ENCODE measurements at places on chromosomes 1 and 21.
A peak's percentile ranks its signal among the peaks of the same experiment; 100 is the strongest.

- no peak for DNase-seq
Observed at GRCh38 chr1:243595527-243596210, 254.4 kb downstream of the AKT3 start.

DNA sequence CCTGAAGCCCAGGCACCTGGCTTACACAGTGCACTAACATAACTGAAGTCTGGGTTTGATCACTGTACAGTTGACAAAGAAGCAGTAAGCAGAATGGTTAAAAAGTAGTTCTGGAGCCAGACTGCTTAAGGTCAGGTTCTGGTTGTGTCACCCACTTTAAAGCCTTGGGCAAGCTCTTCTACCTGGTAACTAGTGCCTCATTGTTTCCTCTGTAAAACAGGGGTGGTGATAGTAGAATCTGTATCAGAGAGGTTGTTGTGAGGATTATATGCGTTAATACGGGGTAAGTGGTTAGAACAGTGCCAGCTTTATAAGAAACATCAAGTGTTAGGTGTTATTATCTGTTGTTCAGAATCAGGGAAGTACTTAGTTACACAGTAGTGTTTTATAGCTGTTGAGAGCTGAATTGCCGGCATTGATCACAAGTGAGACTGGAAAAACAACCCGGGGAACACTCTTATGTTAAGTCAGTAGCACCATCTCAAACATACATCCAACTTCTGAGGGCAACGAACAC lies 3.7 kb downstream of the BACH1 start:
- DNase-seq: no peak

DNA sequence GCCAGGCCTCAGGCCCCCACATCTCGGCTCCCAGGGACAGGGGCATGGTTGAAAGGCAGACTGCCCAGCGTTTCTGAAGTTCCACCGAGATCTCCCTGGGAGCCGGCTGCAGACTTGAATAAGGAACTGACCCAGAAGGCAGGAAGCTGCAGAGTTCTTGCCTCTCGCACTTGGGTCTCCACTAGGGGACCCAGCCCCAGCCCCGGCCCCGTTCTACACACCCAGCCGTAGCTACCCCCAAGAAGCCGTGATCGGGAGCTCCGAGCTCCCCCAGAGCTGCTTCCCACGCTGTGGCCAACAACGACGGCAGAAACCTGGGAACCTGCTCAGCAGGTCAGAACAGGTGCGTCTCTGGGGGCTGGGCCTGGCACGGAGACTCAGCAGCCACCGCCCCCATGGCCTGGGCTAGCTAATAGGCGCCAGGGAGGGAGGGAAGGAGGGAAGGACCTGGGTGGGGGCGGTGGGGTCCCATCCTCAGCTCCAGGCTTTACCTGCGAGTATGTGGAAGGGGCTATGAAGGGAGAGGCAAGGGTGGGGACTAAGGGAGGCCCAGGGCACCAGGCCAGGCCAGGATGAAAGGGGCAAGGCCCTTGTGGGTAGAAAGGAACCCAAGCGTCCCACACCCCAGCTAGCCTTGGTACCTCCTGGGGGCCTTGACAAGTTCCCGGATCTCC lies at the start of gene NECTIN4:
Gene NECTIN4 (minus strand): TSS at position 308 of the 674 bp plus-strand sequence. CDS start 262 bp downstream, at position 46.
- DNase-seq: no peak

- no peak for DNase-seq
Observed at GRCh38 chr1:115218034-115218405, 120.0 kb downstream of the NGF start.

- DNase-seq: no peak
Observed at GRCh38 chr1:214808845-214809460, 206.0 kb downstream of the CENPF start.

DNA sequence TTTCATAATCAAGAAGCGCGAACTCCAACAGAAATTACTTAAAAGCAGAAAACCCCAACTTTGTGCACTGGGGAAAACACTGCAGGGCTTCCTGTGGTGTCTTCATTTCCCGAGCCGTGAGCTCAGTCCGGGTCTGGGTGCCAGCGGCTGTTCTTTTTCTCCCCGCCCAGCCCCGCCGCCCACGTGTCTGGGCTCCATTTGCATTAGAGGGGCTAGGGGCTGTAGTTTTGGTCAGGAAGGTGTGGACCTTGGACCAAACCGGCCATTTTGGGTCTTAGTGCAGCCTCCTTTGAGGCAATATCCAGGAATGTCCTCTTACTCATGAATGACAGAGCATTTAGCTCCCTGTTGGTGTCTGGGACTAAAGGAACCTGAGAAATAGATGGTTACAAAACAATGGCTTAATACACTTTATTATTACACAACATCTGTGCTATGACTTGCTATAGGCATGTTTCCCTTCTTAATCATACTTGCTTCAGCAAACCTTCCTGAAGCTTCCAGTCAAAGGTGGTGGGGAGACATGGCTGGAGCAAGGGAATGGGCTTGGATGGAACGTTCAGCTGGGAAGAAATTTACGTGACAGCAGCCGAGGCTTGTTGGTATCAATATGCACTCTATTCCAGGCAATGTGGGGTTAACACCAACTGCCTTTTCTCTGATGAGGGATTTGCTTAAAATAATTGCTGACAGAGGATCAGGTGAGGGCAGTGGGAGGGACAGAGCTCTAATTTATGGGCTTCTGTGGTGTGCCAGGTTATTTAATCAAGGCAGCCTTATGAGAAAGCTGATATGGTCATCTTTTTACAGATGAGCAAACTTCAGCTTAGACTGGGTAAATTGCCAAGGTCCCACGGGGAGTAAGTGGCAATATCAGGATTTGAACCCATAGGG lies 1.1 kb downstream of the AGTRAP start:
- peak; percentile 65 for DNase-seq

- peak; percentile 84 for DNase-seq
Observed at GRCh38 chr1:32500387-32501209, 35.7 kb downstream of the ZBTB8B start.

- DNase-seq: no peak
Observed at GRCh38 chr21:34360488-34361241, 3.1 kb upstream of the KCNE2 start.

GRCh38 chr1:88552226-88552625 lies 131.8 kb upstream of the PKN2 start:
- DNase-seq: no peak

DNA sequence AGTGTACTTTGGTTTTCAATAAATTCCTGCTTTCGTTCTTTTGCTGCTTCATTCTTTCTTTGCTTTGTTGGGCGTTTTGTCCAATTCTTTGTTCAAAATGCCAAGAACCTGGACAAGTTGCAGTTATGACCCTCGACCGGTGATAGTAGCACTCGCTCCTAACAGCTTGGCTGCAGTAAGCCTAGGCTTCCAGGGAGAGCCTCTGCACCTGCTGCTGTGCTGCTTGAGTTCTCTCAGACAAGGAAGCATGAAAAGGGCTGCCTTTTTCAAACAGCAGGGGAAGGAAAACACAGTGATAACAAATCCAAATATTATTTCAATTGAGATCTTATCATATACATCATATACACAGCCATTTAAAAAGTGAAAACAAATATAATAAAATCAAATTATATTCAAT lies 12.8 kb upstream of the RIPK4 start:
- DNase-seq: no peak

GRCh38 chr1:111275079-111275478 lies 15.6 kb upstream of the CHIA start:
- DNase-seq: no peak

GRCh38 chr1:97610748-97611147 lies 310.1 kb downstream of the DPYD start:
- DNase-seq: no peak

DNA sequence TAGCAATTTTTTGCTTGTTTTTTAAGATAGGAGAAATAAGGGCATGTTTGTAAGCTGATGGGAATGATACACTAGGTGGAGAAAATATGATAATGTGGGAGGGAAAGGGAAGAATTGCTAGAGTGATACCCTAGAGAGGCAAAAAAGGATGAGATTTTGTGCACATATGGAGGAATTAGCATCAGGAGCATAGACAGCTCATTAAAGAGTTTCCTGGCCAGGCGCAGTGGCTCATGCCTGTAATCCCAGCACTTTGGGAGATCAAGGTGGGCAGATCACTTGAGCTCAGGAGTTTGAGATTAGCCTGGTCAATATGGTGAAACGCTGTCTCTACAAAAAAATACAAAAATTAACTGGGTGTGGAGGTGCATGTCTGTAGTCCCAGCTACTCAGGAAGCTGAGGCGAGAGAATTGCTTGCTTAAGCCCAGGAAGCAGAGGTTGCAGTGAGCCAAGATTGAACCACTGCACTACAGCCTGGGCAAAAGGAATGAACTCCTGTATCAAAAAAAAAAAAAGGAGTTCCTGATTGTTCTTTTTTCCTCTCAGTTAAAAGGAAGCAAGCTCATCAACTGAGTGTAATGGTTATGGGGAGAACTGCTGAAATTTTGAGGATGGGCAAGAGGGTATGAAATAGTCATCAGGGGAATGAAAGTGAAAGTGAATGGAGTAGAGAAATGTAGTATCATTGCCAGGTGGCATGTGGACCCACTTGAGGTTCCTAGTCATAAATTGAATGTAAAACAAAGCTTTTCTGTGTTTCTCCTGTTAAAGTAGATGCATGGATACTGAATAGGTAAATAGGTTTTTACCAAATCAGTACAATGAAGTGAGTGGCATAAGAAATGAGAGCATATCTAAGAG lies 35.5 kb downstream of the SH3GLB1 start:
- no peak for DNase-seq

DNA sequence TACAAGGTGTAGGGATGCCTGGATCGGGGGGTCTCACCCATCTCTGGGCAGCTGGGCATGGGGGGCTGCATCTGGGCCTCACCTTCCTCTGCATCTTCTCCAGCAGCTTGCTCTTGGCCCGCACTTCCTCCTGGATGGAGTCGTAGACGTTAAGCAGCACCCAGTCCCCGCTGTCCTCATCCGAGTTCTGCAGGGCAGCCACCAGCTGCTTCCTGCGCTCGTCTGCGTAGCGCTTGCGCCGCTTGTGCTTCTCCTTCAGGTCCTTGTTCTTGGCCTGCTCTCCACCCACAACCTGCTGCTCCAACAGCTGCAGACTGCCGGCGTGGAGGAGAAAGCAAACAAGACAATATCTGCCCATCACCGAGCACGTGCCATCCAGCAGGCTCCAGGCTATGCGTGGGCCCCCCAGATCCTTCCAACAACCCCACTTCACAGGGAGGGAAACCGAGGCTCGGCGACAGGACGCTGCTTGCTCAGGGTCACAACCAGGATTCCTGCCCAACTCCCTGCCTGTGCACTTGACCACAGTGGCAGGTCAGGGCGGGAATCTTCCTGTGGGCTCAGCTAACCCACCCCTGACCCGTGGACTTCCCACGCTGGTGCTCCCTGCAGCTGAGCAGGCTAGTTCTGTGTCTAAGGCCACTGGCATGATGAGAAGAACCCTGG lies 21.5 kb upstream of the DDOST start:
- no peak for DNase-seq

DNA sequence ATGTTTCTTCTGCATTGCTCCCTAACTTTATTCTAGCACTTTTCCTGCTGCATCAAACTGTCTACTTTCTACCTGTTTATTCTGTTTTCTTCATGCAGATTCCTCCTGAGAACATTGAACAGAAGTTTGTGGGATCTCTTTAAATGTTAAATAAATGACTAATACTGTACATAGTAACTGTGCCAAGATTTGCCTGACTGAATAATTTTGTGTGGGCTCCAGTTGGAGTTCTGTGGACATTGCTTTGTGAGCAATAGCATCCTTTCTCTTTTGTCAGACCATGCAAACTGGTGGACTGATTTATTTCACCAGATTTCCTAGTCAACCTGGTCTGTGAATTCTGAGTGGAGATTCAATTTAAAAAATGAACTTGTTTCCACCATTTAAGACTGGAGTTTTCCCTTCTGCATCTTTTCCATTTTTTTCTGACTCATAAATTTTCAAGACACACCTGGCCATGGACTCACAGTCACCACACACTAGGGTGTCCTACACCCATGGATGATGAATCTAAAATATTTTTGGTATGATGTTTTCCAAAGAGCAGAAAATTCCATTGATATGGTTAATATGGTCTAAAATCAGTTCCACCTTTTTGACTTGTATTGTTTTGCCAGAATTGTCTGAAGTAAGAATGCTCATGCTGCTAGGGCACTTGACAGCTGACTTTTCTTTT lies 140.7 kb upstream of the SPAG17 start:
- DNase-seq: no peak

Data from GM13977 (cell line).